ENCODE measurements at places on chromosomes 11 and 22.

DNA sequence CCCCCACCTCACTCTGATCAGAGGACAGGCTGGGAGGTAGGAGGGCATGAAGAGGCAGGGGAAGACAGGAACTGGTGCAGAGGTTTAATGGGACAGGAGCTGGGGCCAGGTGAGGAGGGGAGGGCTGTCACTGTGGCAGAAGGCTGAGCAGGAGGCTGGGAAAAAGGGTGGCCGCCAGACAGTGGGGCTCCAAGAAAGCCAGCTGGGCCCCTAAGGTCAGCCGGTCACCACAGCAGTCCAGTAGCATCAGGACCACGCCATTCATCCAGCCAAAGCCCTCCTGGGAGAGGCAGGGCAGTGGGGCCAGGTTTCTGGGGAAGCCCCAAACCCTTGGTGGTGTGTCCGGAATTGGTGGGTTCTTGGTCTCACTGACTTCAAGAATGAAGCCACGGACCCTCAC is 8.5 kb upstream of the TREH start:
- no peak for DNase-seq

- no peak for DNase-seq
Measured at GRCh38 chr22:30680991-30681770, 13.5 kb upstream of the OSBP2 start.

GRCh38 chr11:94130298-94131046 is 1.8 kb downstream of the PANX1 start:
- DNase-seq: no peak

DNA sequence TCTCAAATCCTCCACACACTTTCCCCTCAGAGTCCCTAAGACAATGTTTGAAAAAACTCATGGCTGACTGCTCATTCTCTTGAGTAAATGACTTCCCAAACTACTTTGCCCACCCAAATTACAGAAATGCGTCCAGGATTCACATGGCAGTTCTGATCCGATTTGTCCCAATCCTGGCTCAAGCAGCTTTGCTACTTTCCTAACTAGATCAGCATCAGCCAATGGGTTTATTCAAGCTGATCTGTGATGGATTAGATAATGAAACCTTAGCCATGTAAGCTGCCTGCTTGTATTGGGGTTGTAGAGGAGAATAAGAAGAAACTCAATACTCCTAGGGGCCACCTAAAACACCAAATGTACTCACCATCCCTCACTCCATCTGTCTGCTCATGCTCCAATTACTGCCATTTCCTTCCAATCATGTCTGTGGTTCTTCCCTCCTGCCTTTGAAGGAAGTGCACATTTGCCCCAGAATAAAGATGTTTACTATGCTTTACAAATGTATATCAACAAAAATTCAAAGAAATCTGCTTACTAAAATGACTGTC is 6.9 kb downstream of the RBFOX2 start:
- no peak for DNase-seq

DNA sequence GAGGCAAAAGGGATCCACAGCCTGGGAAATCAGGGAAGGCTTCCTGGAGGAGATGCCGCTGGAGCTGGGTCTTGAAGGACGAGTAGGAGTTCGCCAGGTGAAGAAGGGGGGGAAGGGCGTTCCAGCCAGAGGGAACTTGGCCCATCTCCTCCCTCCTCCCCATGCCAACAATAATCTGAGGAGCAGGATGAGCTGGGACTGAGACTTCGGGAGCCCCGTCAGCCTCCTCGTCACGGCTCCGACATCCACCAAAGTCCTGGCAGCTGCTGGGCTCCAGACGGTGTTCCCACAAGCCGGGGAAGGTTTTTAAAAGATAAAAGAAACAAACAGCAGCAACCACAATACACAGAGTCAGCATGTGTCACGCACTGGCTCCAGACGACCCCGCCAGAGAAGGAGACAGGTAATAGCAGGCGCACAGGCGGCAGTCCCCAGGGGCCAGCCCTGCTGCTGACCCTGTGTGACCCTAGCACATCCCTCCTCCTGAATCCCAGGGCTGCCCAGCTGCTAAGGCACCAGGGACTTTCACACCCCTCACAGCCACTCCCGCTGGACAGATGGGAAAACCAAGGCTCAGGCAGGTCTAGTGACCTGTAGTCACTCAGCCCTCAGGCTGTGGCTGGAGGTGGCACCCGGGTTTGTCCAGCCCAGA is 37.3 kb downstream of the NUP50 start:
- DNase-seq: no peak

GRCh38 chr22:23970201-23970641 is 3.5 kb downstream of the DDTL start:
- no peak for DNase-seq

GRCh38 chr11:74927496-74927895 is 21.4 kb downstream of the XRRA1 start:
- DNase-seq: no peak

DNA sequence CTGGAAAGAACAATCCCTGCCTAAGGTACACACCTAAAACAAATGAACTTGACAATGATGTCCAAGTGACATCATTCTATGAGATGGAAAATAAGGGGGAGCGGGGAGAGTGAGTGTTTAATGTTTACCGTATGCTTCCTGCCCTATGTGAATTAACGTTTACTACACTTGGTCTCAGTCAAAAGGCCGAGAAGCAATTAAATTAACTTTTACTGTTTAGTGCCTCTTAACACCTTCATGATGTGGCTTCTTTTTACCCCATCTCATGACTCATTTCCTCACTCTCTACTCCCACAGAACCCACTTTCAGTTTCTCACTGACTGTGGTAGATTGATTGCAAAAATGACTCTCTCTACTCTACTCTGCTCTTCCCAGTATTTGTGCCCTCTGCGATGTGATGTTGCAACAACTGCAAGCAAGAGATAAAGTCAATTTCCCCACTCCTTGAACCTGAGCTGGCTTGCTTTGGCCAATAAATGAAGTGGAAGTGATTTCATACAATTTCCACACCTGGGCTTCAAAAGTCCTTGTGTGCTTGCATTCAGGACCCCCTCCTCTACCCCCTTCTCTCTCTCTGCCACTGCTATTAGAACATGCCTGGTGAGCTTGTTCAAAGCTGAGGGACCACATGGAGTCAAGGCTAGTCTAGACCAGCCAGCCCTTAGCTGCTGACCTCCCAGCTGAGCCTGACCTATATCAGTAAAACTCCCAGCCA is 11.6 kb upstream of the ALKBH3 start:
- peak; percentile 33 for DNase-seq

GRCh38 chr22:36026741-36027140 is 1.9 kb downstream of the RBFOX2 start:
- no peak for DNase-seq

- no peak for DNase-seq
Measured at GRCh38 chr22:35743326-35743860, 25.7 kb downstream of the APOL5 start.

GRCh38 chr11:19663206-19663605 is 49.4 kb upstream of the NAV2 start:
- DNase-seq: no peak

All from activated naive CD8-positive, alpha-beta T cell treated with anti-CD3 and anti-CD28 coated beads, Interleukin-2, amount 50 U/mL, for 24 hours (primary cell).